Heart left ventricle (tissue), 16 donors: ENCODE measurements at places on chromosomes 7 and 10. TPM values are rescaled to one million over a fixed set of nuclear protein-coding genes. Genes with fewer than 3 reads are reported as not detected.

DNA sequence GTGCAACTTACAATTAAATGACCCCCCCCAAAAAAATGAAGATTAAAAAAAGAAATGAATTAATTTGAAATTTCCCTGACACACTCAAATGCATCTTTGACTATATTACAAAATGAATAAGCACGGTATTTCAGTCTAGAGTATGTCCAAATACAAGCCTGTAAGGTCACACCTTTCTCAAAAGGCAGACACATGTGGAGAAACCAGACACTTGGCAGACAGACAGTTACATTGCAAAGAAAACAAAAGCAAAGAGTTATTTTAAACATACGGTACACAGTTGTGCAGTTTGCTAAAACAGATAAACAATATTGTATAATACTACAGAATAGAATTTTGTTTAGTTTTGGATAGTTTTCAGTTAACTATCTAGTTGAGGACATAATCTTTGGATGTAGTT is 153.0 kb downstream of the ATE1 start:
- H3K36me3 ChIP-seq = no peaks in the 10 kb centered on the region
- no peak for DNase-seq
- H3K27me3 ChIP-seq = no peaks in the 10 kb centered on the region
- no peaks in the 10 kb centered on the region for H3K4me1 ChIP-seq
- H3K4me3 ChIP-seq = no peak overlapping the region

The RRP12 gene
- total RNA-seq = 18.3 TPM

The AASS gene
- total RNA-seq = 25.7 TPM

- H3K27ac ChIP-seq = no peak overlapping the region
- H3K36me3 ChIP-seq = no peaks in the 10 kb centered on the region
- H3K4me3 ChIP-seq = no peak overlapping the region
- H3K4me1 ChIP-seq = no peaks in the 10 kb centered on the region
- H3K27me3 ChIP-seq = no peaks in the 10 kb centered on the region
- DNase-seq = no peak
These were observed 192.1 kb downstream of the WDR11 start for GRCh38 chr10:121043124-121043849.

DNA sequence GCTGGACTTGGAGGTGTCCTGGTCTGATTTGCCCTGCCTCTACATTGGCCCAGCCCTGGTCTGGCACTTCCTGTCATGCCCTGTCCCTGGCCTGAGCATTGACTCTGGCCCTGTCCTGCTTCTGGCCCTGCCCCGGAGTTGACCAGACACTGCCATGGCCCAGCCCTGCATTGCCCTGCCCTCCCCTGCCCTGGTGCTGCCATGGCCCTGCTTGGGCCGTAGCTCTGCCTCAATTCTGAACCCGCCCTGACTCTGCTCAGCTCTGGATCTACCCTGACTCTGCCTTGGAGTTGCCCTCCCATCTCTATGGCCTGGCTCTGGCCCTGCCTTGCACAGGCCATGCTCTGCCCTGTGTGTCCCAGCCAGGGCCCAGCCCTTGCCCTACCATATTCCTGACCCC is 647.1 kb downstream of the ZNF37A start:
- H3K36me3 ChIP-seq = no peaks in the 10 kb centered on the region
- H3K4me3 ChIP-seq = no peak overlapping the region
- no peaks in the 10 kb centered on the region for H3K27me3 ChIP-seq
- H3K4me1 ChIP-seq = no peaks in the 10 kb centered on the region
- no peak overlapping the region for H3K27ac ChIP-seq
